ENCODE measurements at places on chromosomes 16 and 17.

DNA sequence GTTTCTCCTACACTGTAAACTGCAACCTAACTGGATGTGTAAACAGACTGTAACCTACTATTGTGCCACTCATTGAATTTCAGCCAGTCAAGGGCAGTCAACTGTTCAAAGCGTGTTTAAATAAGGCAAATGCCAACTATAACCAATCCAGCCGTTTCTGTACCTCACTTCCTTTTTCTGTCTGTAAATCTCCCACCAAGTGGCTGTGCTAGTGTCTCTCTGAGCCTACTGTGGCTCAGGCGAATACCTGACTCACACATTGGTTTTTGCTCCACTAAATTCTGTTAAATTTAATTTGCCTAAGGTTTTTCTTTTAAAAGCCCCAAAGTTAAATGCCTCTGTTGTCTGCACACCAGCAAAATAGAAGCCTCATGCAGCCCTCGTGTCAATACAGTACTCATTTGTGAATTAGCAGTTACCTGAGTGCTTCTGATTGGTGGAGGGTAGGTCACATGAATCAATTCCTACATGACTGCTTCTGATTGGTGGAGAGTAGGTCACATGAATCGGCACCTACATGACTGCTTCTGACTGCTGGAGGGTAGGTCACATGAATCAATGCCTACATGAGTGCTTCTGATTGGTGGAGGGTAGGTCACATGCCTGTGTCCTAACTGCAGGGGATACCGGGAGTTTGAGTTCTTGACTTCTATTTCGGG lies 31.1 kb upstream of the CCR7 start:
- DNase-seq, result no peak

DNA sequence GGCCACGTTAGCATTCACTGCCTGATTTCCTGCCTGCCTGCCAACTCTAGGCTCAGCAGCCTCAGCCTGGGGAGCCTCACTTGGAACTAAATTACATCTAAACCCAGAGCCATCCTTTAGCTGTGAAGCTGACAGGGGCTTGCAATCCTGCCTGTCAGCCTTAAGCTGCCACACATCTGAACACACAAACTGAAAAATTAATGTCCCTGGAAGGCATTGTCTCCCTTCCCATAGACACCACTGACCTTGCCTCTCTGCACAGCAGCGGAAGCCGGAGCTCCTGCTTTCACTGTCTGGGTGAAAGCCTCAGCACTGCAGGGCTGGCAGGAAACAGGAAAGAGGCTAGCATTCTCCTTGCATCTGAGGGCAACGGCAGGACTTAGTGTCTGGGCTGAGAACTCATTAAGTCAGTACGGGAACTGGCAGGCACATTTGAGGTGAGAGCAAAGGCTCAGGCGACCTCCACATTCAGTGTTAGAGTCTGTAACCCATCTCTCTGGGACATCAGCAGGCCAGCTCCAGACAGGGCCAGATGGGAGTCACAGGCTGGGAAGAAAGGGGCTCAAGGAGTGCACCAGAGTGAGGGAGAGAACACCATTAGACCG lies 452.4 kb upstream of the C16orf82 start:
- DNase-seq, result no peak

- DNase-seq, result no peak
Measured at GRCh38 chr17:45031231-45032173, 19.9 kb downstream of the DCAKD start.

DNA sequence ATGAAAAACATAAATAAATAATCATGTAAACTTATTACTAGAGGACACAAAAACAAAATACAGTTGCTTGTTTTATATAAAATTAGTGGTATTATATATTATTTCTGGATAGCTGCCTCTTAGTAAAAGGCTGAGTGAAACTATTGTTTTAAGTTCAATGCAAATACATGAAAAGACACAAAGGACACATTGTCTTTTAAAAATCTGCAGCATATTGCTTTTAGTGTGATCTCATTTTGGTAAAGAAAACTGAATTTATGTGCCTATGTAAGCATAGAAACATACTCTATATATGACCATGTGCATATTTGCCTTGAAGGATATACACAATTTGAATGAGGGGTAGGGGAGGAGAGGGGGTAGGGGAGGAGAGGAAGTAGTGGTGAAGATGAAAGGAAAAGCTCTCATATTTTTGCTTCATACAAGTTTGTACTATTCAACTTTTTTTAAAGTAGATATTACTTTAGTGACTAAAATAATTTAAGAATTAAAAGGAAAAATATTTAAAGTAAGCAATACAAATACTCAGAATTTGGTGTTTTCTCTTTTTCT lies 5.8 kb downstream of the ABCA10 start:
- DNase-seq, result no peak

GRCh38 chr16:4283939-4284338 lies 11.1 kb upstream of the TFAP4 start:
- peak; percentile 38 for DNase-seq

DNA sequence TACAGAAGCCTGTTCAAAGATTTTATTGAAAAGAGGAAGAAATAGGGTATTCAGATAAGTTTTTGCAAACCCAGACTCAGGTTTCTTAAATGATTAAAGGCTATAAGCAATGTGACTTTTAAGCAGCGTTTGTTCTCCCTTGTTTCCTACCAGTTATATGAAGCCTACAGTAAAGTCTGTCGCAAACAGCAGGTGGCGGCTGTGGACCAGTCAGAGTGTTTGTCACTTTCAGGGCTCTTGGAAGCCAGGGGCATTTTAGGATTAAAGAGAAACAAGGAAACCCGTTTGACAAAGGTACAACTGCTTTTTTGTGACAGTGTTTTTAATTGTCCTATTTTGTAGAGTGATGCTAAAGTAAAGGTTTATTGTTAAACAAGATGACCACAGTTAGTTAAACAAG lies 7.7 kb upstream of the RARA start:
- DNase-seq, result peak; percentile 76

DNA sequence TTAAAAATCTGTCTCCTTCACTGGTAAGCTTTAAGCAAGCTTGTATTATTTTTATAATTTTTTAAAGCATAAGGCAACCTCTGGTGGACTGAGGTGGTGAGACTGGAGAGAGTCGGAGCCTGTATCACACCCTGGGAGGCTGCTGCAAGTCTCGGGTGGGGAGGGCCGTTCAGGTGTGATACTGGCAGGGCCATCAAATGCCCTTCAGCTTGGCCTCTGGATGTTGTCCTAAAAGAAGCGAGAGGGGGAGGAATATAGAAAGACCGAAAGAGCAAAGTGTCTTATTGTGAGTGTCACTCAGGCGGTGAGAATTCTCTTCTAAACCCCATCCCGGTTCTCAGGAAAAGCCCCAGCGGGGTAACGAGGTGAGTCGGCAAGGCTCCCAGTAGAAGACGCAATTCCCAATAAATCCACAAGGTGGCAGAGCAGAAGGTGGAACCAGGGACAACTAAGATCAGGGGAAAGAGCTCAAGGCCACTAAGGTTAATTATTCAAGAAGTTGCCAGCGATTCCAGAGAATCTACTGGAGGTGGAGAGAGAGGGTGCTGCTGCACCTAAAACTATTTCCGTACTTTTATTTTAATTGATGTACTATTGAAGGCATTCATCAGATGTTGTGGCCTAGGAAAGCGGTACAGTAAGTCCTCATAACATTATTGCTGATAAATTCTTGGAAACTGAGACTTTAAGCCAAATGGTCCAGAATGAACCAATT lies 14.1 kb downstream of the C17orf67 start:
- peak; percentile 74 for DNase-seq

- DNase-seq, result no peak
Measured at GRCh38 chr16:57982385-57982784, 11.5 kb upstream of the CNGB1 start.

GRCh38 chr16:86879268-86879667 lies 300.9 kb downstream of the FOXL1 start:
- no peak for DNase-seq

DNA sequence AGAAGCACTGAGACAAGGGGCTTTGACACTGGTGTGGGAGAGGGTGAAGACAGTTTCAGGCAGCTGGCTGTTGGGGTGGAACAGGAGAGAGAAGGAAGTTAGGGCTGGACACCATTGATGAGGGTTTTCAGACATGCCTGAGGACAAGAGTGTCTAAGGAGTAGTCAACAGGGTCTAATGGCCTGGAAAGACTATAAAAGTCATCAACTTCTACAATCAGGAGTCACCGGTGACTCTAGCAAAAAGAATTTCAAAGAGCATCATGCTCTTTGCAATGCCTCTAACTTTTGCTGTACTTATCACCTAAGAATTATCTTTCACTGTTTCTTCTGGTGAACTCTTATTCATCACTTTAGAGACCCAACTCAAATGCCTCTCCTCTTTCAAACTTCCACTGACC lies 213.9 kb downstream of the C16orf78 start:
- DNase-seq, result no peak

DNA sequence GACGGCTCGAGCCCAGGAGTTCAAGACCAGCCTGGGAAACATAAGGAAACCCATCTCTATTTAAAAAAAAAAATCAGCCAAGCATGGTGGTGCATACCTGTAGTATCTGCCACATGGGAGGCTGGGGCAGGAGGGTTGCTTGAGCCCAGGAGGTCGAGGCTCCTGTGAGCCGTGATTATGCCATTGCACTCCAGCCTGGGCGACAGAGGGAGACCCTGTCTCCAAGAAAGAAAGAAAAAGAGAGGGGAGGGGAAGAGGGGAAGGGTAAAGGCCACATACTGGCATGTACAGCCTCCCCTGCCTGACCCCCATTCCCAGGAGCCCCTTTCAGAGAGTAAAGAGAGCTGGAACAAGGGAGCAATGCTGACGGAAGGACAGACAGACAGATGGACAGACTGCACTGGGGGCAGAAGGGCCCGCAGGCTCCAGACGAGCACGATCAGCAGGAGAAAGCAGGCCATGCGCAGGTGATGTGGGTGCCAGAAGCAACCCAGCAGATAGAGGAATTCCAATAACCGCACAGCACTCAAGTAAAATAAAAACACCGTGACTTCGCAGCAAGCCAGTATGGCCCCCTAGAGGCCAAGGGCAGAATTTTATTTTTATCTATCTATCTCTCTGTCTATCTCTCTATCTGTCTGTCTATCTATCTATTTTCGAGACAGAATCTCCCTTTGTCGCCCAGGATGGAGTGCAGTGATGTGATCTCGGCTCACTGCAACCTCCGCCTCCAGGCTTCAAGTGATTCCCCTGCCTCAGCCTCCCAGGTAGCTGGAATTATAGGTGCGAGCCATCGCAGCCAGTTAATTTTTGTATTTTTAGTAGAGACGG lies 27.1 kb upstream of the SNN start:
- DNase-seq, result peak; percentile 67

DNA sequence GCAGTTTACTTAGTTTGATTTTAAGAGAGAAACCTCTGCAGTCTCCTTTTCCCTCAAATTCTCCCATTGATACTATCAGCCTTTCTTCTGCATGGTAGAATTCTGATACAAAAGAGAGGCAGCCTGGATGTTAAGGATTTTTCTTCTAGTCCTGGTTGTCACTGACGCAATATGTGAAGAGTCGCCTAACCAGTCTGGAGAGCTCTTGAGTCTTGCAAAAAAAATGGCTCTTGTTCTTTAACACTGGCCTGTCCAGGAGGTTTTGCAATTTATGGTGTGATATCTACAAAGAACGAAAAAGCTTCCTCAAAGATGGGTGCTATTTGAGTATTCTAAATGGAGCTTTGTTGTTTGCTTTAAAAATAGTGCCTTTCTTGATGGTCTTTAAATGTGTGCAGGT lies 28.9 kb downstream of the COX10 start:
- DNase-seq, result peak; percentile 25

DNA sequence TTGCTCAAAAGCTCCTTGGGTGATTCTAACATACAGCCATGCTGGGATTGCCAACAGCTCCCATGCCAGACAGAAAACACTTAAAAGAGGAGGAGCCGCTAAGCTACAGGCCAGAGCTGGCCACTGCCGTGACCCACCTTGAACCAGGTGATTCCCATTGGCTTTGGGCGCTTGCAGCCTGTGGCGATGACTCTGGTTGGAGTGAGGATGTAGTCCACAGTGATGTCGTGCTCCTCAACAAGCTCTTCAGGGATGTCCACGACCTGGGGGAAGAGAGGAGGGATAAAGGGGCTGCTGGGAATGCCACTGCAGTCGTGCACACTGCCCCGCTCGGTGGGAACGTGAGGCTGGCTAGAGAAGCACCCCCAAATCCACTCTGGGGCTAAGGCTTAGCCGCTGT lies 13.5 kb downstream of the MTHFSD start:
- DNase-seq, result no peak

Measured in Calu3 (cell line).